Caki2 (cell line): ENCODE measurements at places on chromosomes 4 and X.

GRCh38 chrX:118726396-118726795 lies 1.0 kb upstream of the IL13RA1 start:
- DNase-seq: no peak

DNA sequence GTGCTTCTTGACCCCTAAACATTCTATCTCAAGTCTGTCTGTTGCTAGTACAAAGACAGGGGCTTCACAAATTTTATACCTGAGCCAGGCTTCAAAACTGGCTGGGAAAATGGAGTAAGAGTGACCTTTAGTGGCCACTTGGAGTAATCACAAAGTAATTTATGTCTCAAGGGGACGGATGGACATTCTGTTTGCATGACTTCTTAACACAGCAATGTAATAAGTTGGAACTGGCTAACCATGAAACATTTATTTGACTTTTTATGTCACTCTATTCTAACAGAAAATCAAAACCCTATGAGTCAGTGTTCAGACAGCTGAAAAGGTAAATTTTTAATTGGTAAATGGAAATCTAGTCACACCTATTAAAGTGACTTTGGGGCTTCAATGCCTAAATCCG lies 600.6 kb downstream of the ANKRD50 start:
- peak; percentile 65 for DNase-seq

DNA sequence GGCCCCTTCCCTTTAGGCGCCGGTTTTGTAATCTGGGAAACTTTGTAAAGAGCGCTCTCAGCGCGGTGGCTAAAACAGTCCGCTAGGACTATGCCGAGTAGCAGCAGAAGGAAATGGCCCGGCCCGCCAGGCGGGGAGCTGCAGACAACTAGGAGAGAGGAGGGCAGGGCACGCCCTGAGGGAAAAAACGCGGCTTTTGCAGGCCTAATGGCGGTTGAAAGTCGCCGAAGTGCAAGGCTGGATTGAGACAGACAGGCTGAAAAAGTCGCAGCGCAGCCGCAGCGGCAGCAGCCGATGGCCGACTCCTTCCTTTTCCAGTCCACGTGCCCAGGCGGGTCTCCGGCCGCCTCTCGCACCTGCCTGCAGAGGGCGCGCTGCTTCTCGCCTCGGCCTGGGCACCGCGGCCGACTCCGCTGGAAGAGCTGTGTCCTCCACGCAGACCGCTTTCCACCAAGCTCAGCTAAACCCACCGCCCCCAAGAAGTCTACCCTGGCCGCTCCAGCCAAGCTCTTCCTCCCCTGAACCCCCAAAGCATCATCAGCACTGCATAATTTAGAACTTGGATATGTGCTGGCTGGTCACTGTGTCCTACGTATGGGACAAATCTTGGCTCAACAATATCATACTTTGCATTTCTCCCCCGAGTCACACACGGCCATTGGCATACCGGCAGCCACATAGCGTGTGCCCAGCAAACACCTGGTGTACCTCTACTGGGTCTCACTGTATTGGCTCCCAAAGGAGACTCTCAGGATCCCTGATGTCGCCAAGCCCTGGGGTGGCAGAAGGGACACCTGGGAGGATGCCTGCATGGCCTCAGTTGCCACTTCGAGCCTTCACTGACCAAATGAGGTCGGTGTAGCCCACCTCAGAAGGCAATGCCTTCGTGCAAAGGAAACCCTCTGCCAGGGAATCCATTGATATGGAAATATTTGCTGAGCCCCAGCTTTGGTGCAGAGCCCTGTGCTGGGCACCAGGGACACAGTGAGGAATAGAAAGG lies 14.5 kb downstream of the SLC25A5 start:
- DNase-seq: peak; percentile 49

GRCh38 chr4:41644288-41644914 lies 104.1 kb downstream of the PHOX2B start:
- DNase-seq: no peak

DNA sequence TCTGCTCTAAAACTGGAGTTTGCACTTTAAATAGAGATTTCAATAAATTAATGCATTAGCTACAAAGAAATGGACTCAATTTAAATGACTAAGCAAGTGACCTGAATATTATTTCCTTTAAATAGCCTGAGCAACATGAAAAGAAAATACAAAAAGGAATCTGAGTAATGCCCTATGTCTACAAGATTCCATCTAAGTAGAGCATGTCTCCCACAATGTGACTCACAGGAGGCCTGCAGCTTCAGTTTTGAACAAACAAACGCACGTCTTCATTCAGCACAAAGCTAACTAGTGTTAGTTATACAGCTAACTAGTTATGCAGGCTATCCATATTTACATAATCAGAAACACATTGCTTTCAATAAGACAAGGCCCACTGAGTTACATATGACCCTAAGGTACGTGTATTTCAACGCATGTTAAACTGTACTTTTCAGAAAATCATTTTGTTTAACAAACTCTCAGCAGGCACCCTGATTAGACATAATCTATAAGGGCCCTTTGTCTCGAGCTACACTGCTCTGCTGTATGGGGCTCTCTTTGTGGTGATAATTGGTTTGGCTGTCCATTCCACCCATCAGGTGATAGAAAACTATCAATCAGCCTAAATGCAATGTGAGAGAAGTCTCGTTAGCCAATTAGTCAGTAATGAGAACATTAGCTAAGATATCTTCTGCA lies 116.5 kb downstream of the MAML3 start:
- peak; percentile 76 for DNase-seq

DNA sequence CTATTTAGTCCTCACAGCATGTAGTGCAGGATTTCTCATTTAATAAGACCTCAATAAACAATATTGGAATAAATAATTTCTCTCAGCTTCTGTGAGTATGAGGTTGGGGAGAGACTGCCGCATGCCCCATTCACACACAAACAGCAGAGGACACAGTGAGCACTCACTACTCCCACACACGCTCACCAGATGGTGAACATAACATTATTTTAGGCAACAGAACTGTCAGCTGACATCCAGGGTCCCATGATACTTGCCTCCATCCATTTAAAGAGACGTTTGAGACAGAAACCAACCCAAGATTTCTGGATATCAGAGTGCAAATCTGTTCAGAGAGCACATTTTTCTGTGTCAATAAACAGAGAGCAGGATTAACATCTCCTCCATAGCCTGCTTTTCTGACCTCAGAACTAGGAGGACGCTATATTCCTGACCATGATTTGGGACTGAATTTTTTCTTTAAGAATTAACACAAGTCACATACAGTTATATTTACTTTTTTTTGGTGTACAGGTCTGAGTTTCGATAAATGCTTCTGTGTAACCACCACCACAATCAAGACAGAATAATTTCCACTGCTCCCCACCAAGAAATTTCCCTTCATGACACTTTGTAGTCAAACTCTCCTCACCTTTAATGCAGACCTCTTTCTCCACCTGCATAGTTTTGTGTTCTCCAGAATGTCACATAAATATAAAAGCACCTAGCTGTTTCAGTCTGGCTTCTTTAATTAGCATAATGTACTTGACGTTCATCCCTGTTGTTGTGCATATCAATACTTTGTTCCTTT lies 16.7 kb downstream of the GPRIN3 start:
- DNase-seq: no peak
